Gastroesophageal sphincter (tissue), 4 donors: ENCODE measurements at places on chromosomes 4 and X. TPM values are rescaled to one million over a fixed set of nuclear protein-coding genes. Genes with fewer than 3 reads are reported as not detected.

GRCh38 chrX:103831342-103831802 is 685 bp downstream of the RAB9B start:
- H3K36me3 ChIP-seq, result no peaks in the 10 kb centered on the region
- no peaks in the 10 kb centered on the region for H3K27me3 ChIP-seq
- H3K4me1 ChIP-seq, result peaks cover 3% of the 10 kb centered on the region

DNA sequence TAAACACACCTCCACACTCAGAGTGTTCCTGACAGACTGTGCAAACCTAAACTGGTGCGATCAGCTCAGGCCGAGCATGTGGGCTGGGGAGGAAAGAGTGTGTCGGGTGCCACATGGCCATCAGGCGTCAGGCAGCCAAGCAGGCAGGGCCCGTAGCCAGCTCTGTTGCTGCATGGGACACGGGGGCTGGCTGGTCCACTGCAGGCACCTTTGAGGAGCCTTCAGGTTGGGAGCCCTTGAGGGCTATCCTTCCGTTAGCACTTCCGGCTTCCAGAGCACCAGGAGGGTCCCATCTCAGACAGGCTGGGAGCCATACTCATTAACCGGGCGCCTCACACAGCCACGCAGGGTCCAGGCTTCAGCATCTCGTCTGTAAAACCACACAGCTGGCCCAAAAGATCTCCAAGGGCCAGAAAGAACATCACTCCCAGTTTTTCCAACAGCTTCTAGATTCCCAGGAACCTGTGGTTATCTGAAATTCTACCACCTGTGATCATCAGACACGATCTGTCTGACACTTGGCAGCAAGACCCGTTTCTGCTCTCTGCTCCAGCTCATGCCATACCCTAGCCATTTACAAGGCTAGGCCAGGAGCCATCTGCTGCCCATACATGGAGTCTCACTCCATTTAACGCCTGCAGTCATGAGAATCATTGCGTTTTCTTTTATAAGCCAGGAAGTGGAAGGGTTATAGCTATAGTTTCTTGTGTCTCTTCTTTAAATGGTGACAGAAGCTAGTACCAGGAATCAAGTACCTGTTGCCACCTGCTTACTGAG is 87.5 kb downstream of the NSUN7 start:
- no peak for ATAC-seq
- no peaks in the 10 kb centered on the region for H3K27me3 ChIP-seq
- no peak overlapping the region for H3K4me3 ChIP-seq
- no peak overlapping the region for H3K27ac ChIP-seq

DNA sequence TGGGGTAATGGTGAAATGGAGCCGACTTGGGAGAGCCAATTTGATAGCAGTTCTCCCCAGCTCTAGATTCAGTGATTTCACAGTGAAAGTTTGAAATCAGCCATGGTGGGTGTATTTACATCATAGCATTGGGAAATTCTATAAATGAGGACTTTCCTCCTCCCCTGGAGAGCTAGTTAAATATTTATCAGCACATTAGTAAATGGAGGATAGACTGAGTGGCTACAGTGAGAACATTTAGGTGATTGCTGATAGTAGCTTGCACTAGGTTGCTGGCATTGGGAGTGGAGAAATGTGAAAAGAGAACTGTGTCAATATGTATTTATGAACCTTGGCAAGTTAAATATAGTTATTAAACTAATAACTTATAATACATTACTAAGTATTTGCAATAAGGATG is 347.3 kb downstream of the CCSER1 start:
- ATAC-seq, result no peak
- no peaks in the 10 kb centered on the region for H3K27me3 ChIP-seq
- no peaks in the 10 kb centered on the region for H3K36me3 ChIP-seq

- H3K4me3 ChIP-seq, result no peak overlapping the region
- no peaks in the 10 kb centered on the region for H3K36me3 ChIP-seq
- no peak for ATAC-seq
- no peaks in the 10 kb centered on the region for H3K27me3 ChIP-seq
- H3K4me1 ChIP-seq, result no peaks in the 10 kb centered on the region
These were observed 50.9 kb downstream of the CORIN start for GRCh38 chr4:47786958-47787370.

DNA sequence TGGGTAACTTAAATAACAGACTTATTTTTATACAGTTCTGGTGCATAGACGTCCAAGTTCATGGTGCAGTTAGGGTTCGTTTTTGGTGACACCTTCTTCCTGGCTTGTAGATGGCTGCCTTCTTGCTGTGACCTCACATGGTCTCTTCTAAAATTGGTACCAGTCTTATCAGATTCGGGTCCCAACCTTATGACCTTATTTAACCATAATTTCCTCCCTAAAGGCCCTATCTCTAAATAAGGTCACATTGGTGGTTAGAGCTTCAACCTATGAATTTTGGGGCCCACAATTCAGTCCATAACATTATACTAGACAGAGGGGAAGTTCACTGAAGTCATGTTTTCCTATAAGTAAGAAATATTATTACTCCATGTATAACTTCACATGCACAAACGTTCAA is 128.0 kb downstream of the CFAP299 start:
- no peak for ATAC-seq
- H3K4me3 ChIP-seq, result no peak overlapping the region
- H3K36me3 ChIP-seq, result no peaks in the 10 kb centered on the region
- no peak overlapping the region for H3K27ac ChIP-seq
- H3K27me3 ChIP-seq, result no peaks in the 10 kb centered on the region
- H3K4me1 ChIP-seq, result no peaks in the 10 kb centered on the region

- peaks cover 39% of the 10 kb centered on the region for H3K4me1 ChIP-seq
- no peak overlapping the region for H3K4me3 ChIP-seq
These were observed 2.0 kb downstream of the ATP6AP1 start for GRCh38 chrX:154430479-154430878.

DNA sequence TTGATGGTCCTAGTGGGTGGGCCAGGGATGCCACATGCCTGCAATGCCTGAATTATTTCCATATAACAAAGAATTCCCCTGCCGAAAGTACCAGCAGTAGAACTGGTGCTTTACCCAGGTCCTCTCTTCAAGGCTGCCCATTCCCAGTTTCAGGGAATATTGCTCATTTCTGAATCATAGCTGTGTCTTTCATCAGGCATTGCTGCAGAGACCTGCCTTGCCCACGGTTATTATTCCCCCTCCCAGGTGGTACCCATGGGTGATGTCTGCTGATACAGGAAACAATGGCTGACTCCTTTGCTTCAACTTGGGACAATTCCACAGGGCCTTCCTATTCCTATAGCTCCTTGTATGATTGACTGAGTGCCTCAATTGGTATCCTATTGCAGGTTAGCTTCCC is 9.7 kb upstream of the IQCM start:
- no peak overlapping the region for H3K4me3 ChIP-seq
- H3K4me1 ChIP-seq, result no peaks in the 10 kb centered on the region
- ATAC-seq, result no peak
- H3K27ac ChIP-seq, result no peak overlapping the region

DNA sequence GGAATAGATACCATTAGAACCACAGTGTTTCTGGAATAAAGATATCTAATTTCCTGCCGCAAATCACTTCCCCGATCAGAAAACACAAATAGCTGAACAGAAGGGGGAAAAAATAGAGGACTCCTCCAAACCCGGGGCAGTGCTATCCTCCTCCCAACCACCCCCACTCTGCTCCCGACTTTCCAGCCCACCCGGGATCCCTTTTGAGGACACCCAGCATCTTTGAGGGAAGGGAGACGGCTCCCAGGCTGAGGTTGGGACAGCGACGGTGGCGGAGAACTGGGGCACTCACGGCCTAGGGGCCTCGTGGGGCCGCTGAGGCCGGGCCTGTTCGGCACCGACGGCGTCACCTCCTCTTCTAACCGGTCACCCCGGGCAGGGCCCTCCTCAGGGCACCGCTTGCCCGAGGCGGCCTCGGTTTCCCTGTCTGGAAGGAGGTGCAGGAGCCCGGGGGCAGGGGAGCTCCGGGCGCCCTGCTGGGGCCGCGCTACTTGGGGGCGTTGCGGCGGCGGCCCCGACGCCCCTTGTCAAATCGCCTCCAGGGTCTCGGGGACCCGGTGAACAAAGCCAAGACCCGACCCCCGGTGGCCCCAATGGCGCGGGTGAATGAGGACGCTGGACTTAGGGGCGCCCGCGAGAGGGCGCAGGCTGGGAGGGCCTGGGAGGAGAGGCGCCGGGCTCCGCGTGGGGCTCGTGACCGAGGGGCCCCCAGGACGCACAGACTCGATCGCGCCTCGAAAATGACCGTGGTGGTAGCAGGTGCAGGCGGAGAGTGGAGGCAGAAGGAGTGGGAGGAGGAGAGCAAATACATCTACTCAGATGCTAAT is 6.9 kb upstream of the ARX start:
- no peaks in the 10 kb centered on the region for H3K4me1 ChIP-seq
- H3K36me3 ChIP-seq, result no peaks in the 10 kb centered on the region
- H3K4me3 ChIP-seq, result no peak overlapping the region
- H3K27ac ChIP-seq, result no peak overlapping the region
- peaks cover 74% of the 10 kb centered on the region for H3K27me3 ChIP-seq

DNA sequence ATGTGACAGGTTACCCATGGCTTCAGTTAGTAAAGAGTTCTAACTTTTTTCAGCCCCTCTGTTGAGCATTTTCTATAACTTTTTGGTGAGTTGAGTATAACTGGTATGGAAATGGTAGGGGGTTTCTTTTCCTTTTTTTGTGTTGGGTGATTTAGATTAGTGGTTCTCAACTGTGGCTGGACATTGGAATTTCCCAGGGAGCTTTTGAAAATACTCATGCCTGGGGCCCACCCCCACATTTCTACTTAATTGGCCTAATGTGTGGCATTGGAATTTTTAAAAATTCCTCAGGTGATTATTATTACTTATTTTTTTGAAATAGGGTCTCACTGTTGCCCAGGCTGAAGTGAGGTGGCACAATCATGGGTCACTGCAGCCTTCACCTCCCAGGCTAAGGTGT is 21.9 kb downstream of the SMS start:
- peaks cover 2% of the 10 kb centered on the region for H3K36me3 ChIP-seq
- no peak overlapping the region for H3K27ac ChIP-seq
- H3K4me1 ChIP-seq, result peaks cover 67% of the 10 kb centered on the region
- H3K27me3 ChIP-seq, result no peaks in the 10 kb centered on the region

- H3K4me1 ChIP-seq, result no peaks in the 10 kb centered on the region
- no peak overlapping the region for H3K4me3 ChIP-seq
These were observed 236.7 kb downstream of the SLITRK2 start for GRCh38 chrX:146054311-146054710.

GRCh38 chrX:41240509-41240908 is 93.5 kb upstream of the DDX3X start:
- H3K36me3 ChIP-seq, result no peaks in the 10 kb centered on the region
- no peak overlapping the region for H3K4me3 ChIP-seq
- no peak for ATAC-seq
- no peak overlapping the region for H3K27ac ChIP-seq

DNA sequence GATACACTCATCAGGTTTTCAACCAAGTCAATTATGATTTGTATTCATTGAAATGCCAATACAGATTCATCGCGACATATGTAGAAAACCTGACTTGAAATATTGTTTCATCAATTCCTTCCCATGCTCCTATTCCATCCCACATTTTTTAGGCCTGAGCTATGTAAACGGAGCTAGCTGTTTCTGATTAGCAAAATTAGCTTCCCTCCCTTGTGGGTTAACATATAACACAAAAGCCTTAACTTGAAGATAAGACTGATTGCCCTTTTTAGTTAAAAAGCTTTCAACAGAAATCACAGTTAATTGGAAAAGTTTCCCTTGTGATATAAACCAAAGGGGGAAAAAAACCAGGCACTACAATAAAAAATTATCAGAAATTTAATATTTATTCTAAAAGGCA is 32.8 kb upstream of the DCLK2 start:
- no peaks in the 10 kb centered on the region for H3K36me3 ChIP-seq
- H3K4me1 ChIP-seq, result no peaks in the 10 kb centered on the region
- no peak for ATAC-seq
- no peak overlapping the region for H3K27ac ChIP-seq
- no peaks in the 10 kb centered on the region for H3K27me3 ChIP-seq

GRCh38 chrX:111352424-111352823 is 59.6 kb downstream of the DCX start:
- no peaks in the 10 kb centered on the region for H3K27me3 ChIP-seq
- H3K36me3 ChIP-seq, result no peaks in the 10 kb centered on the region
- H3K4me1 ChIP-seq, result no peaks in the 10 kb centered on the region

GRCh38 chr4:180057299-180057721 is 2185.9 kb upstream of the TENM3 start:
- no peaks in the 10 kb centered on the region for H3K36me3 ChIP-seq
- H3K4me1 ChIP-seq, result no peaks in the 10 kb centered on the region
- no peak overlapping the region for H3K4me3 ChIP-seq
- no peak for ATAC-seq
- no peak overlapping the region for H3K27ac ChIP-seq

GRCh38 chr4:81792521-81792920 is 320.8 kb upstream of the RASGEF1B start:
- H3K27ac ChIP-seq, result no peak overlapping the region
- H3K36me3 ChIP-seq, result no peaks in the 10 kb centered on the region
- H3K4me1 ChIP-seq, result no peaks in the 10 kb centered on the region
- no peak overlapping the region for H3K4me3 ChIP-seq
- H3K27me3 ChIP-seq, result no peaks in the 10 kb centered on the region

DNA sequence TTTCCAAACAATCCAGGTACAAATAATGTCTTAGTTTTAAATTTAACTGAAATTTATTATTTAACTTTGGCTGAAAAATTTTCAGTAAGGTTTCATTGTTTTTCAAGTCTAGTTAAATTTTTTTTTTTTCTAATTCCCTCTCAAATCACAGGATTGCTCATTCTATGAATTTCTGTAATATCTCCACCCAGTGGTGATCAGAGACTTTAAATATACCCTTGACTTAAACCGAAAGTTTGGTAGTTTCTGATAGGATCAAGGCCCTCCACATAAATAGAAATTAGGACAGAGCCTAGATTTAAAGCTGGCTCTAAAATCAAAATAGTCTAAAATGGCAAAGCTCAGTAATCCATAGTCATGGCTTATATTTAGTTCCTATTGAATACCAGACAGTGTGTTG is 175.4 kb downstream of the TBCK start:
- peaks cover 5% of the 10 kb centered on the region for H3K36me3 ChIP-seq
- no peak overlapping the region for H3K4me3 ChIP-seq
- no peaks in the 10 kb centered on the region for H3K4me1 ChIP-seq
- no peak overlapping the region for H3K27ac ChIP-seq
- H3K27me3 ChIP-seq, result no peaks in the 10 kb centered on the region
- ATAC-seq, result no peak

- H3K27me3 ChIP-seq, result no peaks in the 10 kb centered on the region
- no peak overlapping the region for H3K27ac ChIP-seq
- no peaks in the 10 kb centered on the region for H3K4me1 ChIP-seq
- no peak overlapping the region for H3K4me3 ChIP-seq
These were observed 29.1 kb downstream of the HAUS3 start for GRCh38 chr4:2212831-2213230.

DNA sequence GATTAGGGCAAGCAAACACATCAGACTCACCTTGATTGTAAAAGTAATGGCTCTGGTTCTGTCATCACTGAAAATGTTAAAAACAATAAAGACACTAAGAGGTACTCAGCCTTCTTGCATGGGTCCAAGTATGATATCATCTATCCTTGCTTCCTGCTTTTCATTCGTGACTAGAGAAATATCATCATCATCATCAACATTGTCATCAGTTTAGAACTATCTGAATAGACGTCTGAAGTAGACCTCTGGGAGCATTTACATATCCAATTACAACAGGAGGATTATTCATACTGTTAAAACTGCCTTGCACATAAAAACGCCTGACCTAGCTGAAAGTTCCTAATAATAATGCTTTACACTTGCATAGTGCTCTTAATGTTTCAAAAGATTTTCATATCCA is 9.8 kb upstream of the FRAS1 start:
- H3K4me3 ChIP-seq, result no peak overlapping the region
- H3K27ac ChIP-seq, result no peak overlapping the region
- H3K27me3 ChIP-seq, result no peaks in the 10 kb centered on the region
- no peaks in the 10 kb centered on the region for H3K4me1 ChIP-seq

Gene NDST3
- 0.13 TPM for total RNA-seq

Gene PAK3
- 2.0 TPM for total RNA-seq

Gene DMRTC1B
- not detected for total RNA-seq

Gene CXCL11
- total RNA-seq, result not detected

Gene PAGE5
- total RNA-seq, result not detected

Gene CRMP1
- 0.62 TPM for total RNA-seq

Gene USP26
- total RNA-seq, result not detected
